ENCODE measurements at places on chromosomes 6 and 20.
A peak's percentile ranks its signal among the peaks of the same experiment; 100 is the strongest.

DNA sequence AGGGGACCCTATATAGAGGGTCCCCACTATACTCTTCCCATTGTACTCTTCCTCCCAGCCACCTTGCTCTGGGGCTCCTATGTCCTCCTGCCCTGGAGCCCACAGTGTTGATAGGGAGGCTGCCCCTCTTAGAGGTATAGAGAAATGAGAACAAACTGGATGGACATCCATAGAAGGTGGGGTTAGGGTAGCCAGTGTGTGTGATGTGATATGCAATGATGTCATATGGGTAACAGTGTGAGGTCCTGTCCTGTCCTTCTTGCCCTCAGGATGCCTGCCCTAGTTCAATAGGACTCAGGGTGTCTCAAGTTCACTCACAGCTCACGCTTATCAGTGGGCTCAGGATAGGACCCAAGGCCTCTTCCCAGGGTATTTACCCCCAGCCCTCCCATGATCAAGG lies 435 bp downstream of the PTCRA start:
- DNase-seq = no peak

GRCh38 chr6:15243910-15244619 lies 1.8 kb upstream of the JARID2 start:
- no peak for DNase-seq

GRCh38 chr6:123658848-123659247 lies 22.1 kb upstream of the TRDN start:
- no peak for DNase-seq

- DNase-seq = peak; percentile 69
Observed at GRCh38 chr20:2873747-2874041, 413 bp downstream of the PTPRA start.

DNA sequence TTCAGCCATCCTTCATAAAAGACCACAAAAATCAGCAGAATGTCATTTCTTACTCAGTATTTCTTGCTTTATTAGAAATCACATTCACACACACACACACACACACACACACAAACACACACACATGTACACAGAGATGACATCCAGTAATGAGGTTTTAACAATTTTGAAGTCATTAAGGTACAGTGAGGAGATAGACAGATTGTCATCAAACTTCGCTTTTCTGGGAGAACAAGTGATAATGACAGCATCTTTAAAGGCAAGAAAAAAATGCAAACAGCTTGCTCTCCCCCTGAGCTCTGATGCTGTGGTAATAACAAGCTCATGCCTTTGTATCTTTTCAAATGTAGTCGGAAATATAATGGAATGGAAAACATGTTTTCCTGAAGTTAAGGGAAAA lies 184.4 kb upstream of the RNF217 start:
- DNase-seq = no peak

- no peak for DNase-seq
Observed at GRCh38 chr6:43219814-43220213, 9.5 kb downstream of the DNPH1 start.

DNA sequence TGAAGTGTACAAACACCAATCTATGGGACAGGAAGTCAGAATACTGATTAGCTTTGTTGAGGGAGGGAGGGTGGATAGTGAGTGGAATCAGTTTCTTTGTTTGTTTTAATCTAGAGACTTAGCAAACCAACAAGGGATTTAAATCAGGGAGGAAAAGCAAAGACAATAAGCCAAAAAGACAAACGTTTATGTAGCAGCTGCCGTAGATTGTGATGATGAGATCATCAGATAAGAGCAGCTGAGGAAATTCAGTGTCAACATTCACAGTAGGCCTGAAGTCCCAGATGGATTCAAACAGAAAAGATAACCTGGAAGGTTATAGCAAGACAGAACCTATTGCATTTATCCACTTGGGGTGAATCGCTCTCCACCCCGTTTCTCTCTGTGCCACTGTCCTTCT lies 104.9 kb upstream of the SYNDIG1 start:
- no peak for DNase-seq

- no peak for DNase-seq
Observed at GRCh38 chr20:10530883-10531282, 95.8 kb downstream of the SLX4IP start.

DNA sequence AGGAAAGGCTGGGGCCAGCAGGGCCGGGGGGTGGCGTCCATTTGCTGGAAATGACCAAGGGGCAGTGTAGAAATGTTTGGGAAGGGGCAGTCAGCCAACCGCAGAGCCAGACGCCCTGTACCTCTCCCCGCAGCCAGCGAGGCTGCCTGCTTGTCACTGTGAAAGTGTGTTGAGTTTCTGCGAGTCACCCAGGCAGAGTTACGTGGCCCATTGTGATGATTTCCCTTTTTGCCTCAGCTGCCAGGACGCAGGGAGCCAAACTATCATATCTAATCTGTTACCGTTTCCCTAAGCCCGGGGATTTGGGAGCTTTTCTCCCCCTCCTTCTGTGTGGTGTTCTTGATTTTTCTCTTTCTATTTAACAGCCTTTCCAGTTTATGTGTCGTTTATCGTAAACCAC lies 67.9 kb upstream of the STX16 start:
- no peak for DNase-seq

DNA sequence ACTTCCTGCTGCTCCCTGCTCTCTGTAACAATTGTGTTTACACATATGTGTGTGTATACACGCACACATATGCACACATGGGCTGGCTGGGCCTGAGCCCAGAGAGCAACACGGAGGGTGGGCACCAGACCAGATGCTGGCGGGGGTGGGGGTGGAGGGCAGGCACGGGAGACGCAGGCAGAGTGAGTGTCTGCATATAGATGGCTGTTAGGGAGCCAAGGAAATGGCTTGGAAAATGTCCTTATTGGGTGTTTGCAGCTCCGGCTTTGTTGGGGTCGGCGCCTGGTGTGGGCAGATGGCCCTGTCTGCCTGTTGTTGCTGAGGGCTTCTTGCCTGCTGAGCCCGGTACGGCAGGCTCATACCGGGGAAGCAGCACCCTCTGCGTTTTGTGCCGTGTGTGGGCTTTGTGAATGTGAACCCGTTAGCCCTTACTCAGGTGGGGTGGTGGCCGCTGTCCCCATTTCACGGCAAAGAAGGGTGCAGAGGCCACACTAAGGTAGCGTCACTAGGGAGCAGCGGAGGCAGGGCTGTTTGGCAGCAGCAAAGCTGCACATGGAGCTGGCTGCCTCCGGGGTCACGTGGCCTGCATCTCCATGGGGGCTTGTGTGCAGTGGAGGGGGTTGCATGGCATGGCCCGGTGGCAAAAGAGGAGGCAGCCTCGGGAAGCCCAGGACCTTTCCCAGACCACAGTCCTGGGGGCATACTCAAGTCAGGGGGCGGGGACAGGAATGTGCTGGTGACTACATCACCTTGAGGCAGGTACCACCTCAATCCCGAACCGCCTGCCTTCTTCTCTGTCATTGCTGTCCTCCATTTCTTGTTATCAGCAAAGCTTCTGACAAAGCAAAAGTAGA lies 47.4 kb upstream of the SRF start:
- DNase-seq = no peak

DNA sequence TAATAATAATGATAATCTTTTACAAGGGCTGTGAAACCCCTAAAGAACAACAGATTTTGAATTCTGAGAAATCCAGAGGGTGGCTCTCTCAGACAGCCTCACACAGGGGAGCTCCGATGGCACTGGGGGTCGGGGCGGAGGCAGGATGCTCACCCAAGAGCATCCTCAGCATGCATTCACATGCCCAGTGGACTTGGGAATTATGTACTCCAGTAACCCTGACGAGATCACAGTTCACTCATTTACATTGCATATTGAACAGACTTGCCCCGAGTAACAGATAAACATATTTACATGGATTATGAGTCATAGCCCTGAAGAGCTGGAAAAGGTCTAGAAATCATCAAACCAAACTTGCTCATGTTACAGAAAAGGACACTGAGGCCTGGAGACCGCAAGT lies 482.7 kb upstream of the JARID2 start:
- no peak for DNase-seq

- DNase-seq = no peak
Observed at GRCh38 chr20:17857639-17858449, 110.8 kb downstream of the SNX5 start.

GRCh38 chr6:125294925-125295324 lies 6.8 kb downstream of the HDDC2 start:
- DNase-seq = no peak

- DNase-seq = no peak
Observed at GRCh38 chr20:60272790-60273189, 314.6 kb downstream of the CDH26 start.

Data from CD4-positive, alpha-beta T cell treated with Interleukin-10 for 1 hour (primary cell).